Stimulated activated CD4-positive, alpha-beta T cell treated with anti-CD3 and anti-CD28 coated beads, Interleukin-2, amount 100 ng/mL, for 24 hours (primary cell): ENCODE measurements at places on chromosomes 6 and 20.

GRCh38 chr6:138500867-138501446 lies 1.7 kb upstream of the NHSL1 start:
- no peak for DNase-seq

GRCh38 chr6:36210886-36211595 lies 14.5 kb downstream of the BRPF3 start:
- no peak for DNase-seq

DNA sequence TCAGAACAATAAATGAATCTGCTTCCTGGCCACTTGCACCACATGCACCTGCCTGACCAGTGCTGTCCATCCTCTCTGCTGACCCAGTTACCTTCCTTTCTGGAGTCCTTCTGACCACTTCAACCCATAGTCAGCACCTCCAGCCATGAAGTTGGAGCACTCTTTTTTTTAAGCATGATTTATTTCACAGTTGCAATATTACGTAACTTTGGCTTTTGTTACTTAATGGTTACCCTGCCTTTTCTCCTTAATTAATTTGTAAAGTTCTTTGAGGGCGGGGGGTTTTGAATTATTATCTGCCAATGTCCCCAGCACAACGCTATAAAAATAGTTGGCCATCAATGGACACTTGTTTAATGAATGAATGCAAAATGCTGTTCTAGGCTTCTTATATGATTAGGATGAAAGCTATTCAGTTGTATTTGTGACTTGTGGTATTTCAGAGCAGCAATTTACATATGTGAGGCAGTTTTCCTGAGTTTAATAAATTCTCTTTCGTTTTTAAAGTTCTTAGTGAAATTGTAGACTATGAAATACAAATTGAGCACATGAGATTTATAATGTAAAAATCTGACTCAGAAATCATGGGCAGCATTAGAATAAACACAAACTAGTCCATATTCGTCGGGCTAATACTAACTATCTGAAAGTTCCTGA lies 180.0 kb downstream of the HS3ST5 start:
- DNase-seq = no peak

DNA sequence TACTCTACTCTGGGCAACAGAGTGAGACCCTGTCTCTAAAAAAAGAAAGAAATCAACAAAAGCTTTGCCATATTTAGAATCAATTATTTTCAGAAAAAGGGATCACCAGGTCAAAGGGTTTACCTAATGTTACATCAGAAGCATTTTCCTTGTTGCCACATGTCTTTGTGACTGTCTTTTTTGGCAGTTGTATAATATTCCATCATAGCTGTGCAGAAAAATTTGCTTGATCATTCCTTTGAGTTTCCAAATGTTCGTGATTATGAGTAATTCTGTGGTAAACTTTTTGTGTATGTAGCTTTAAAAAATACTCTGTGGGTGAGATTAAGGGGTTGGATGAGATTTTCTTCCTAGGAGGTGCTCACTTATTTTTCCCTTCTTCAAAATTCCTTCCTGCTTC lies 26.4 kb downstream of the PNPLA1 start:
- DNase-seq = no peak

- DNase-seq = peak; percentile 32
These were observed 10.4 kb upstream of the GCNT2 start for GRCh38 chr6:10510592-10511367.
